Colonic mucosa (tissue), 4 donors: ENCODE measurements at places on chromosomes 7 and 10.
A peak's percentile ranks its signal among the peaks of the same experiment; 100 is the strongest.

GRCh38 chr7:38565289-38565688 lies 65.9 kb downstream of the AMPH start:
- no peaks in the 10 kb centered on the region for H3K36me3 ChIP-seq
- no peak for DNase-seq
- no peak overlapping the region for H3K27ac ChIP-seq
- no peaks in the 10 kb centered on the region for H3K4me1 ChIP-seq

- no peak for DNase-seq
- no peaks in the 10 kb centered on the region for H3K27me3 ChIP-seq
- no peak overlapping the region for H3K4me3 ChIP-seq
- no peaks in the 10 kb centered on the region for H3K36me3 ChIP-seq
- H3K27ac ChIP-seq, result peak overlapping the region; percentile 19
Measured at GRCh38 chr7:35646289-35647023, 48.5 kb downstream of the HERPUD2 start.

DNA sequence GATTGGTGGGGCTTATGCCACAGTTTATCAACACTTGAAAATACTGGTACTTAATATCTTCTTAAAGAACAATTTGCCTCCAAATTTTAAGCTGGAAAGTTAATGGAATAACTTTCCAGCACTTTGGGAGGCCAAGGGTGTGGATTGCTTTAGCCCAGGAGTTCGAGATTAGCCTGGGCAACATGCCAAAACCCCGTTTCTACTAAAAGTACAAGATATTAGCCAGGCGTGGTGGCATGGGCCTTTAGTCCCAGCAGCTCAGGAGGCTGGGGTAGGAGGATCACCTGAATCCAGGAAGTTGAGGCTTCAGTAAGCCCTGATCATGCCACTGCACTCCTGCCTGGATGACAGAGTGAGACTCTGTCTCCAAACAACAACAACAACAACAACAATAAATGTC lies 56.0 kb downstream of the PRF1 start:
- DNase-seq, result no peak
- no peak overlapping the region for H3K4me3 ChIP-seq
- H3K4me1 ChIP-seq, result no peaks in the 10 kb centered on the region
- no peaks in the 10 kb centered on the region for H3K36me3 ChIP-seq
- no peaks in the 10 kb centered on the region for H3K27me3 ChIP-seq
- H3K27ac ChIP-seq, result no peak overlapping the region

- H3K36me3 ChIP-seq, result peaks cover 6% of the 10 kb centered on the region
- no peak overlapping the region for H3K27ac ChIP-seq
- no peak overlapping the region for H3K4me3 ChIP-seq
- no peak for DNase-seq
- peaks cover 37% of the 10 kb centered on the region for H3K4me1 ChIP-seq
Measured at GRCh38 chr10:124706462-124707143, 37.6 kb downstream of the FAM53B start.

DNA sequence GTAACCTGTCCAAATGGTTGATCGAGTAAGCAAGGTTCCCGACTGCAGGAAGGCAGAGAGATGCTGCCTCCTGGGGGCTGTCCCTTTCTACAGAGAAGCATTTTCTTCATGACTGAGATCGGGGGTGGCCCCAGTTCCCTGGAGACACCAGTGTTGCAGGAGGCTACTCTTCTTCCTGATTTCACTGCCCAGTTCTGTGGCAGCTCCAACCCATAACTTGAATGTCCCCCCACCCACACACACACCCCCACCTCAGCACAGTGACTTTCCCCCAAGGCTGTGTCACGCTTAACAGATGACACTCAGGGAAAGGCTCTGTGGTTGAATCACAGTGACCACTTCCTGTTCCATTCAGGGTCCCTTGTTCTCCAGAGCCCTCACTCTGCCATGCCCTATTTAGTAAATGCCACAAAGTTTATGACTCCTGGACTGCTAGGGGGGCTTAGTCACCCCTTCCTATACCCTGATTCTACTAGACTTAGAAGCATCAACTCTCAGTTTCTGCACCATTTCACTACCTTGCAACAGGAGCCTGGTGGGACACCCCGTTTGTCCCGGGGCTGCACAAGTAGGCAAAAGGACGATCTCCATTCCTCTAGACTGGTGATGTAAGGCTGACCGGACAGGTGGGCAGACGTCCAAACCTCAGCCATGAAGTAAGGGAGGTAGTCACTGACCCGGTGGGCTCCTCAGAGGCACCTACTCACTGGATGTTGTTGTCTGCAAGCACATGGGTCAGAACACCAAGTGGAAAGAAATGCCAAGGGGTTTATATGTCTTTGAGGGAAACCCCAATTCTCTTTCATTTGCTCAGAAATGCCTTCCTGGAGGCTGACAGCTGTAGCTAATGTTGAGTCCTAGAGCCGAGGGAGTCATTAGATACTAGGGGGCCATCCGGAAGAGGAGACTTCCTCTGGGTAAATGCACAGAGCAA lies 31.3 kb upstream of the SMC3 start:
- no peaks in the 10 kb centered on the region for H3K27me3 ChIP-seq
- H3K36me3 ChIP-seq, result no peaks in the 10 kb centered on the region
- no peak for DNase-seq
- H3K4me3 ChIP-seq, result no peak overlapping the region

GRCh38 chr7:1422512-1423263 lies 36.6 kb downstream of the MICALL2 start:
- peaks cover 4% of the 10 kb centered on the region for H3K27me3 ChIP-seq
- DNase-seq, result no peak
- H3K4me1 ChIP-seq, result no peaks in the 10 kb centered on the region
- no peaks in the 10 kb centered on the region for H3K36me3 ChIP-seq
- no peak overlapping the region for H3K27ac ChIP-seq

- H3K4me1 ChIP-seq, result no peaks in the 10 kb centered on the region
- no peak for DNase-seq
- no peaks in the 10 kb centered on the region for H3K36me3 ChIP-seq
- no peak overlapping the region for H3K27ac ChIP-seq
Measured at GRCh38 chr7:150845421-150845861, 6.9 kb upstream of the AOC1 start.

DNA sequence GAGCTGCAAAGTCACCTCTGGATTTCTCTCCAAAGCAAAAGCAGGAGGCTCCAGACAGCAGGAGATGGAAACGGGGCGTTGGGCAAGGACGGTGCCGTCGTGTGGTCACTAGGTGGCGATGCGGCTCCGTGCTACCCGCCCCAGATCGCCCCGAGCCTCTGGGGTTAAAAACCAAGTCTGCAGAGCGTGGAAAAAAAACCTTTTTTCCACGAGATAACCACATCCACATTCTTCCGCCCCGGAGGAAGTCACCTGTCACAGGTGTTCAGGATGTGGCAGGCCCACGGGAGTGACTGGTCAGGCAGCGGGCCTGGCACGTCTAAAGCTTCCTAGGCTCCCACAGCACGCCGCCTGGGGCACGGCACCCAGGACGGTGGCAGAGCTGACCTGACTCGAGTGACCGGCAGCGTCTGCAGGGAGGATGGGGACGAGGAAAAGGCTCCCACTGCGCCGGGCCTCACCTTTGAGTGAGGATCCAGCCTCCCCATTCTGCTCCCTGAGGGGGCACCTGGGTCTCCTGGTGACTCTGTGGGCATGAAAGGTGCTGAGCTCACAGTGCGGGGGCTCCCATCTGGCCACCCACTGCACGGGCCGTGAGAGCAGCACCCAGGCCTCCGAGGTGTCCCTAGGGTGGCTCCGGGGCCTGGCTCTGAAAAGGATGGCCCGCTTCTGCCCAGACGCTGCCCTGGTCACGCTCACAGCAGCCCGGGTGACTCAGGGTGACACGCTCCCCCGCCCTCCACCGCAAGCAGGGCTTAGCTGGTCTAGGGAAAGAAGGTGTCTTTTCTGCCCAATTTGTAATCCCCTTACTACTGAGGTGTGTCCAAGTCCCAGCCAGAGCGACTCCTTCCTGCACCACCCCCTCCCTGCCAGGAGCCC lies 71.3 kb upstream of the TNRC18 start:
- no peaks in the 10 kb centered on the region for H3K4me1 ChIP-seq
- DNase-seq, result peak; percentile 72
- peak overlapping the region; percentile 9 for H3K4me3 ChIP-seq

DNA sequence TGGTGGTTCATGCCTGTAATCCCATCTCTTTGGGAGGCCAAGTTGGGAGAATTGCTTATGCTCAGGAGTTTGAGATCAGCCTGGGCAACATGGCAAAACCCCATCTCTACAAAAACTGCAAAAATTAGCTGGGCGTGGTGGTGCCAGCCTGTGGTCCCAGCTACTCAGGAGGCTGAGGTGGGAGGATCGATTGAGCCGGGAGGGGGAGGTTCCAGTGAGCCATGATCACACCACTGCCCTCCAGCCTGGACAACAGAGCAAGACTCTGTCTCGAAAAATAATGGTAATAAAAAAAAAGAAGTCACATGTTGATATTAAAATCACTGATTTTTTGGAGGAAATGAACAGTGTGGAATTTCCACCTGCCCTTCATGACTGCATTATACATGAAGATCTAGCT lies 15.8 kb downstream of the PHYH start:
- no peaks in the 10 kb centered on the region for H3K36me3 ChIP-seq
- no peaks in the 10 kb centered on the region for H3K4me1 ChIP-seq
- H3K27me3 ChIP-seq, result no peaks in the 10 kb centered on the region
- no peak for DNase-seq

GRCh38 chr7:22150221-22150620 lies 204.5 kb upstream of the CDCA7L start:
- no peak overlapping the region for H3K4me3 ChIP-seq
- no peaks in the 10 kb centered on the region for H3K27me3 ChIP-seq
- H3K36me3 ChIP-seq, result no peaks in the 10 kb centered on the region
- no peak for DNase-seq
- no peaks in the 10 kb centered on the region for H3K4me1 ChIP-seq

DNA sequence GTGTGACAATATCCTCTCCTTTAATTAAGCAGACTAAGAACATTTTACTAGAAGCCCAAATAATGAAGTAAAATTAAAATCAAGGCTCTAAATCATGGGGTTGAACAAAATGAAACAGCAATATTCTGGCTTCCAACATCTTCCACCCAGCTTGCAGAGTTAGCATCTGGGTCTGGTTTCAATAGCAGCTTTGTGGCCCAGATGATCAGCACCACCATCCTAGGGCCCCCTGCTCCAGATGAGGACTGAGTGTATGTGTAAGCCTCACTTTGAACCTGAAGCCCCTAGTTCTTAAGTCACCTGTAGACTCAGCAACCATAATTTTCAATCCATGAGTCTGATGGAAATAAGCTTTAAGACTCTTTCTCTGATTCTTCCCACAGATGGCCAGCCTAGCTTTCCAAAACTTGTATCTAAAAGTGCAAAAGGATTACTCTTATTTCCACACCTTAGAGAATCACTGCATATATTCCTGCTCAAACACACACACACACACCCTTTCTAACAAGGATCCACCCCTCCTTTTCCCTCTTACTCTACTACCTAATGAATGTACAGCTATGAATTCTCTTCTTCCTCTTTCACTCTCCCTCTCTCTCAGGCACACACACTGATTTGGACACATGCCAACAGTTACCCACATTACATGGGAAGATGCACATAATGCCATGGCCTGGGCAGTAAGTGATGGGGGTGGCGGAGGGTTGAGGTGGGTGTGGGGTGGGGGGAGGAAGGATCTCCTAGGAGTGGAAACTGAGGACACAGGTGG lies 3.5 kb downstream of the DENND11 start:
- no peak for DNase-seq
- H3K4me1 ChIP-seq, result peaks cover 6% of the 10 kb centered on the region
- H3K27ac ChIP-seq, result no peak overlapping the region
- no peaks in the 10 kb centered on the region for H3K27me3 ChIP-seq

- no peaks in the 10 kb centered on the region for H3K27me3 ChIP-seq
- DNase-seq, result no peak
- no peaks in the 10 kb centered on the region for H3K36me3 ChIP-seq
- no peaks in the 10 kb centered on the region for H3K4me1 ChIP-seq
- H3K27ac ChIP-seq, result no peak overlapping the region
Measured at GRCh38 chr7:35865287-35865686, 64.4 kb downstream of the SEPTIN7 start.

- H3K4me3 ChIP-seq, result no peak overlapping the region
- H3K36me3 ChIP-seq, result no peaks in the 10 kb centered on the region
- H3K27ac ChIP-seq, result no peak overlapping the region
- H3K27me3 ChIP-seq, result no peaks in the 10 kb centered on the region
- no peak for DNase-seq
Measured at GRCh38 chr7:49520951-49521350, 252.5 kb upstream of the VWC2 start.

DNA sequence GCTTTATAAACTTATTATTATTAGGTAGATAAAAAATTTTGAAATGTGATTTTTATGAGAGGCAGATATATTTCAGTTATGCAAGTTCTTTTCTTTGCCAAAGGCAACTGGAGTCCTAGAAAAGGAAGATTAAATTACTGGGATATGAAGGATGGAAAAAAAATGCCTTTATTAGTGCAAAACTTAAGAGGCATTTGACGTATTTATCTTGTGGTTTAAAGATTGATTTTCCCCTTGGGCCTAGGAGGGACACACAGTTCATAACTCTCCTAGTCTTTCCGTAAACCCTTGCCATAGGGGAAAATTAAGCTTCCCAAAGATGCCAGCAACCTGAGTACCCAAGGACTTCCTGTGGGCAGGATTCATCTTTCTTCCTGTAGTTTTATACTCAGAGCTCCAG lies 3.1 kb upstream of the STEAP4 start:
- no peak overlapping the region for H3K27ac ChIP-seq
- no peak overlapping the region for H3K4me3 ChIP-seq
- H3K36me3 ChIP-seq, result no peaks in the 10 kb centered on the region
- H3K4me1 ChIP-seq, result peaks cover 4% of the 10 kb centered on the region

DNA sequence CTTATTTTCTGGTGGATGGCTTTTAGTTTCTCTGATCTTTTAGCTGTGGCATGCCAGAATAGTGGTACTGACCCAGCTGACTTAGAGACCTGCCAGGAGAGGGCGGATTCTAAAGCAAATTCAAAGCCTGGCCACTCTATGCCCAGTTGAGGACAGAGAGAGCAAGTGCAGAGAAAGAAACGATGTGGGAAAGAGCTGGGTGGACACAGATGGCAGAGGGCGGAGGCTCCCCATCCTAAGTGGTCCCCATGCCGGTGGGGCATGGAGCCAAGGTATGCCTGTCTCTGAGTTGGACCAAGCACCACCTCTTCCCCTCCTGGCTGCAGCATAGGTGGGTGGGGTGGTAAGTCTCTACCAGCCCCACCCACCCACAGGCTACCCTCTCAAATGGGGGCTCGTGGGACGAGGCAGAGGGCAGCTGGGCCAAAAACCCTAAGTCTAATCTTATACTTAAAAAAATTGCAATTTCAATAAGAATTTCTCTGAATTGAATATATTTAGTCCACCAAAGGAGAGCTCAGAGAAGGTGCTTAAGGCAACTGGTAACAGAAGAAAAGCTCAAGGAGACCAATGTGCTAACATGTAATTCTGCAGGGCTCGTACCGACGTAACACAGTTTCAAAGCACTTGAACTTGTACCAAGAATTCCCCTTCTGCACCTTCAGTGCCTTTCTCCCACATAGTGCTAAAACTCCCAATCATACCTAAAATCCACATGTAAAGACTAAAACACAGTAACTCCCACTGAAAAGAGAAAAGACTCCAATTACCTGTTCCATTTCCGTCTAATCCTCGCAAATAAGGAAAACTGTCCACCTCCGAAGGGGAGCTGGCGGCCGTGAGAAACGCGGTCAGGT lies 85.7 kb upstream of the NMT2 start:
- H3K4me3 ChIP-seq, result no peak overlapping the region
- DNase-seq, result no peak

- no peaks in the 10 kb centered on the region for H3K4me1 ChIP-seq
- peak; percentile 90 for DNase-seq
- peaks cover 7% of the 10 kb centered on the region for H3K27me3 ChIP-seq
- H3K4me3 ChIP-seq, result peak within 1 kb of the TSS; percentile 64
- peak within 1 kb of the TSS; percentile 94 for H3K27ac ChIP-seq
- no peaks in the 10 kb centered on the region for H3K36me3 ChIP-seq
Measured at GRCh38 chr7:27165089-27165995, at the start of gene HOXA9. Gene HOXA9 (minus strand): TSS chr7:27165537. CDS start chr7:27165457, 80 bp downstream.

- peak; percentile 26 for DNase-seq
- H3K4me3 ChIP-seq, result peak overlapping the region; percentile 30
- no peak overlapping the region for H3K27ac ChIP-seq
- no peaks in the 10 kb centered on the region for H3K4me1 ChIP-seq
Measured at GRCh38 chr10:92699518-92700381, 10.0 kb downstream of the HHEX start.
